GM12878 (cell line): ENCODE measurements at places on chromosomes 11 and 22.

DNA sequence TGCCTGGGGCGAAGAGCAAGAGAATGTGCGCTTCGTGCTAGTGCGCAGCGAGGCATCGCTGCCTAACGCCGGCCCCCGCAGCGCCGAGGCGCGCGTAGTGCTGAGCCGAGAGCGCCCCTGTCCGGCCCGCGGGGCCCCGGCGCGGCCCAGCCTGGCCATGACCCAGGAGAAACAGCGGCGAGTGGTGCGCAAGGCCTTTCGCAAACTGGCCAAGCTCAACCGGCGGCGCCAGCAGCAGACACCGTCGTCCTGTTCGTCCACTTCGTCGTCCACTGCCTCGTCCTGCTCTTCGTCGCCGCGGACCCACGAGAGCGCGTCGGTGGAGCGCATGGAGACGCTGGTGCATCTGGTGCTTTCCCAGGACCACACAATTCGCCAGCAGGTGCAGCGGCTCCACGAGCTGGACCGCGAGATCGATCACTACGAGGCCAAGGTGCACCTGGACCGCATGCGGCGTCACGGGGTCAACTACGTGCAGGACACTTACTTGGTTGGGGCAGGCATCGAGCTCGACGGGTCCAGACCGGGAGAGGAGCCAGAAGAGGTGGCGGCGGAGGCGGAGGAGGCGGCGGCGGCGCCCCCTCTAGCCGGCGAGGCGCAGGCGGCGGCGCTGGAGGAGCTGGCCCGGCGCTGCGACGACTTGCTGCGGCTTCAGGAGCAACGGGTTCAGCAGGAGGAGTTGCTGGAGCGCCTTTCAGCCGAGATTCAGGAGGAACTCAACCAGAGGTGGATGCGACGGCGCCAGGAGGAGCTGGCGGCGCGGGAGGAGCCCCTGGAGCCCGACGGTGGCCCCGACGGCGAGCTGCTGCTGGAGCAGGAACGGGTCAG is 1.0 kb downstream of the RASSF10 start:
- DNase-seq: no peak

DNA sequence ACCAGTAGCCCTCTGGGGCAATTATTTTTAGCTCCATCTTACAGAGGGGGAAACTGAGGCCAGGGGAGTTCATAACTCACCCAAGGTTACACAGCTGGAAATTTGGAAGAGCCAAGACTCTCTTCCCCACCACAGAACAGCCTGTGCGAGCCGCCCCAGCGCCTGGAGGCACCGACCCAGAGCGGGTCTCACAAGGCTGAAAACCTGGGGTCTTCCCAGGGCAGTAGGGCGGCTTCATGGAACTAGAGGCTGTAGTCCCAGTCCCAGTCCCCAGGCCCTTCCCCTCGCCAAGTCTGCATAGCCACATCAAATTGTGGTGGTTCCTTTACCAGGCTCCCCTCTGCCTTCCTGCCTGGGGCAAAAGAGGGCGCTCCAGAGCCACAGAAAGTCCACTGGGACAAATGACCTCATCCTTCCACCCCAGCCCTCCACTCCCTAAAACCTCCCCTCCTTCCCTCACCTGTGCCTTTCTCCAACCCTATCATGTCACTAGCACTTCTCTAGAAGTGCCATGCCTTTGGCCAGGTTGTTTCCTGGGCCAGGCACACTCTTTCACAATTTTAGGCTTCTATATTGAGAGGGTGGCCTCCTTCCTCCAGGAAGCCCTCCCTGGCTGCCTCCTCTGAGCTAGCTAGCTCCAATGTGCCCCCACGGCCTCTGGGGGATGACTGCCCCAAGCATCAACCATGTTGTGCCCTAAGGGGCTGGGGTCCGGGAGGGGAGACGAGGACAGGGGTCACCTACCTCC is 15.2 kb upstream of the CDC42EP1 start:
- no peak for DNase-seq

DNA sequence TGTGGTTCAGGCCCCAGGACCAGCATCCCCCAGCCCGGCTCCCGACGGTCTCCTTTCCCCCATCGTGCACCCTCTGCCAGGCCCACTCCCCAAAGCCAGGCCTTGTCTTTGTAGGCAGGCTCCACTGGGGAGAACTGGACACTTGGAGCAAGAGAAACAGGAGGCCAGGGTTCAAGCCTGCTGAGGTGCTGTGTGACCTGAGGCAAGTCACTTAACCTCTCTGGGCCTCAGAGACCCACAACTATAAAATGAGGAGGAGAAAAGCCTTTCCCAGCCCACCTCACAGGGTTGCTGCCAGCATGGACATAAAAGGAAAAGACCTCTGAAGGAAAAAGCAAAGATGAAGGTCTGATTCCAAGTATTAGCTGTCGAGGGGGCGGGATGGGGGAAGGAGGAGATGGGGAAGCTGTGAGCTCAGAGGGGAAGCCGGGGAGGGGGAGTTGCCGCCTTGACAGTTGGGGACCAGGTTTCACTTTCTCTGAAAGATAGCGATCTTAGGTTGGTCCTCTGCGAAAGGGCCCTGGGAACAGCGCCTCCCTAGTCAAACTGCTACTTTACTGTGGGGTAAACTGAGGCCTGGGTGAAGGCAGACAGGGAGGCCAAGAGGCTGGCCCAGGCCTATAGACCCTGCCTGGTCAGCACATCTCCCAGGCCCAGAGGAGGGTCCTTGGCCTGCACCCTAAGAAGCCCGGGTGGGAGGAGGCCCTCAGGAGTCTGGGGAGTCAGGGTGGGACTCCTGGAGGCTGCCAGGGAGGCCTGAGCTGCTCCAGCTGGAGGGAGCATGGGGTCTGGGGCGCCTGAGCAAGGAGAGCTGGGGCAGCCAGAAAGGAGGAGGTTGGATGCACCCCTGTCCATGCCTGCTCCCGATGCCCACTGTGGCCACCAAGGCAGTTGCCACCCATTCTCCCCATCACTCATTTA is 991 bp upstream of the OSM start:
- DNase-seq: no peak

GRCh38 chr11:1460396-1460985 is 26.1 kb downstream of the MOB2 start:
- DNase-seq: no peak

- DNase-seq: no peak
Observed at GRCh38 chr22:20549232-20549841, 41.9 kb downstream of the MED15 start.

- no peak for DNase-seq
Observed at GRCh38 chr22:42434748-42435425, 2.7 kb upstream of the NFAM1 start.

- DNase-seq: no peak
Observed at GRCh38 chr11:8794677-8795103, 112.1 kb downstream of the RPL27A start.

GRCh38 chr11:8360086-8360828 is 96.6 kb upstream of the LMO1 start:
- DNase-seq: no peak

GRCh38 chr11:19992162-19992561 is 168.1 kb downstream of the DBX1 start:
- no peak for DNase-seq

DNA sequence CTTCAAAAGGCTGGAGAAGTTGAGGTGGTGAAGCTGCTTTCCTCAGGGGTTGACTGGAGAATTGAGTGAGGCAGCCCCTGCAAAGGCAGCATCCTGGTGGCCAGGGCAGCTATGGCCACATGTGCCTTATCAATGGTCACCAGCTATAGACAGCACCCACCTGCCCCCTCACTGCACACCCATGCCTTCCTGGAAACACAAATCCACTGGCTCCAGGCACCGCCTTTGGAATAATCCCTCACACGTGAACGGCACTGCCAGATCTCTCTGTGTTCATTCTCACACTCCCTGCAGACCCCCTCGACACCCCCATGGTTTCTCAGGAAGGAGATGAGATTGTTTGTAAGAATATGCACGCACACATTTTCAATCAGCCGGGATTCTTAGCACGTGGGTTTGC is 1297.8 kb downstream of the TBC1D22A start:
- DNase-seq: no peak

- DNase-seq: no peak
Observed at GRCh38 chr11:88508759-88509581, 171.4 kb upstream of the CTSC start.

- DNase-seq: no peak
Observed at GRCh38 chr11:116062490-116063171, 558.4 kb upstream of the CADM1 start.

GRCh38 chr11:96447208-96448110 is 57.6 kb downstream of the JRKL start:
- DNase-seq: no peak

- DNase-seq: no peak
Observed at GRCh38 chr22:24429411-24430365, 2.3 kb downstream of the ADORA2A start.

DNA sequence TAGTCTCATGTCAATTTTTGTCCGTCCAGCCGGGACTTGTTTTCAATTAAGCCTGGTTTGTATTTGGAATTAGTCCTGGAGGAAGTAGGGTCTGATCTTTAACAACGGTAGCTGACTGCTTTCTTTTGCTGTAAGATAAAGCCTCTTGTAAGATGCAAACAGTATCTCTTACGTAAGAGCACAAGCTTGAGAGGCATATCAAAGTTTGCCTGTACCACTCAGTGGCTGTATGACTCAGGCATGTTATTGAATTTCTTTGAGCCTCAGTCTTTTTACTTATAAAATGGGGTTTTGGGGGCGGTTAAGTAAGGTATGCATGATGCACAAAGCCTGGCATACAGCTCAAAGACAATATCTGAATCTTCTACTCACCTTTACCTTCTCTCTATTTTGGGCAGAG is 198.4 kb upstream of the NARS2 start:
- no peak for DNase-seq

DNA sequence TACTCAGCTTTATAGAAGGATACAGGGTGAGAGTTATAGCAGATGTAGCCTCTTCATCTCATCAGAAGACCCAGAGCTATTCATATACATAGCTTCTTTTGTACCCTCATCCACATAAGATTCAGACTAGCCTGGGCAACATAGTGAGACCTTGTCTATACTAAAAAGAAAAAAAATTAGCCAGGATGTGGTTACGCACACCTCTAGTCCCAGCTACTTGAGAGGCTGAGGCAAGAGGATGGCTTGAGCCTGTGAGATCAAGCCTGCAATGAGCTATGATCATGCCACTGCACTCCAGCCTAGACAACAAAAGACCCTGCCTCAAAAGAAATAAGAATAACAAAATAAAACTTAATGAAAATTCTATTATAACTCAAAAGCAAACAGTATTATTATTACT is 36.7 kb upstream of the B3GNT6 start:
- DNase-seq: no peak

- peak; percentile 47 for DNase-seq
Observed at GRCh38 chr11:112321501-112322172, 61.0 kb upstream of the PLET1 start.

- DNase-seq: no peak
Observed at GRCh38 chr11:128232588-128232987, 354.8 kb downstream of the ETS1 start.

- no peak for DNase-seq
Observed at GRCh38 chr22:29216011-29216872, 10.5 kb downstream of the EMID1 start.

- DNase-seq: no peak
Observed at GRCh38 chr11:131470216-131470925, 100.0 kb downstream of the NTM start.

DNA sequence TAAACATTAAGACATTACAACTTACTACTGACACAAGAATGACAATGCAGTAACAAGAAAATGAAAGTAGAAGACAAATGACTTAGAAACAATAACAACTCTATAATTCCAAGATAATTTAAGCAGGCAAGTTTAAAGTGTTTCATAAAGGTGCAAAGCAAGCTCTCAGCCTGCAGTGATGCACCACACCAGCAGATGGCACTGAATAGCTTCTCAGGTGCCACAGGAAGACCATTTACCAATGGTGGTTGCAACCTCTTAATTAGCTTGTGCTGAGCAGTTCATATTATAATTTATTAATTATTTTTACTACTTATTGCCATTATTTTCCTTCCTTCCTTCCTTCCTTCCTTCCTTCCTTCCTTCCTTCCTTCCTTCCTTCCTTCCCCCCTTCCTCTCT is 60.6 kb downstream of the NXPE2 start:
- no peak for DNase-seq

GRCh38 chr11:99316776-99317520 is 296.2 kb downstream of the CNTN5 start:
- DNase-seq: no peak

DNA sequence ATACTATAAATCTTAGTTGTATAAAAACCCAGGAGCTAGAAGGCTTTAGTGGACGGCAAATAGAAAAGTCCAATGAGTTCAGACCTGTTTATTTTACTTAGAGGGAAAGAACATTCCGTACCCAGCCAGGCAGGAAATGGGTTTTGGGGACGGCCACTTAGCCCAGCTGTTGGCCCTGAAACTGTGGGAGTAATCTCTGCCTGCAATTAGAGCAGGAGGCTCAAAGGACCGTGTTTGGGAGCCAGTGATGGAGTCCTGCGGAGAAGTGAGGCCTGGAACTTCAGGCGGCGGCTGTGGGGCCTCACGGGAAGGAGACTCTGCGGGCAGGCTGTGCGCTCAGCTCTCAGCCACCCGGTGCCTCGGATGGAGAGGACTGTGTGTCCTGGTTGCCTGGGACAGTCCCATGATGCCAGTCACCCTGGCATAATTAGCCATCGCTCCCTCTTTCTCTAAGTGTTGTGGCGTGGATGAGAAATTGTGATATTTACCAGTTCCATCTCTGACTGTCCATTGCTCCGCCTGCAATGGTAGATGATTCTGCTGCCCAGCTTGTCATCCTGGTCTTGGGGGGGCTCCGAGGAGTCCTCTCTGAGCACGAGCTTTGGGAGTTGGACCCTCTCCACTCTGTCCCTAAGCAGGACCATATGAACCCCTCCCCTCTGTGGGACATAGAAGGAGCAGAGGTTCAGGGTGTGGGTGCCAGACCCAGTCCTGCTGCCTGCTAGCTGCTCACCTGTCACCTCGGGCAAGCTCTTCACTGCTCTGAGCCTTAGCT is 530.3 kb downstream of the TBC1D22A start:
- DNase-seq: no peak

DNA sequence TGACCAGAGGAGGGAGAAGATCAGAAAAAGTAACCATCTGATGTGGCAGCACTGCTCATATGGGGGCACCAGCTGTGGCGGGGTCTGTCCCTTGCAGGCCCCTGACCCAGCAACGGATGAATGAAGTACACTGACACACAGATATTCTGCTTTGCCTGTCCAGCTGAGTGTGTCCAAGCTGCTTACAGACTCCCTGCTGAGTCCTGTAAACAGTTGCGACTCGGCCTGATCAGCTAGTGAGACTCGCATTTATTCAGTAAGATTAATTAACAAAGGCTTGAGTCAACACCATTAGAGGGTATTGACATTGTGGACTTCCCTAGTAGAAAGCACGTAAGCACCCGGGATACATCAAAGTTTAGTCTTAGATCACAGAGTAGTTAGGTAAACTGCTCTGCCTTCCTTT is 15.3 kb upstream of the OR10D3 start:
- DNase-seq: no peak

- DNase-seq: no peak
Observed at GRCh38 chr22:30425616-30426387, at the start of gene MTFP1. Gene MTFP1 (plus strand): TSS chr22:30425768. CDS start chr22:30425880, 112 bp downstream.

- no peak for DNase-seq
Observed at GRCh38 chr11:80778432-80778831, 1337.6 kb upstream of the TENM4 start.

DNA sequence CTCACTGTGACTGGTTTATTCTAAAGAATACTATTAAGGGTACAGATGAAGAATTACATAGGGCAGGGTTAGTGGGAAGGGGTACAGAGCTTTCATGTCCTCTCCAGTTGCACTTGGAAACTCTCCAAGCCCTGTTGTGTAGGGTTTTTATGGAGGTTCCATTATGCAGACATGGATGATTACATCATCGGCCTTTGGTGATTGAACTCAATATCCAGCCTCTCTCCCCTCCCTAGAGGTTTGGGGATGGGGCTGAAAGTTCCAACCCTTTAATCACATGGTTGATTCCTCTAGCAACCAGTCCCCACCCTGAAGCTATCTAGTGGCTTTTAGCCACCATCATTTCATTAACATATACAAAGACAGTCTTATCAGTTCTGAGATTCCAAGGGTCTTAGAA is 472.6 kb downstream of the BUD13 start:
- no peak for DNase-seq
